GM10248 (cell line): ENCODE measurements at places on chromosomes 16 and 17.

DNA sequence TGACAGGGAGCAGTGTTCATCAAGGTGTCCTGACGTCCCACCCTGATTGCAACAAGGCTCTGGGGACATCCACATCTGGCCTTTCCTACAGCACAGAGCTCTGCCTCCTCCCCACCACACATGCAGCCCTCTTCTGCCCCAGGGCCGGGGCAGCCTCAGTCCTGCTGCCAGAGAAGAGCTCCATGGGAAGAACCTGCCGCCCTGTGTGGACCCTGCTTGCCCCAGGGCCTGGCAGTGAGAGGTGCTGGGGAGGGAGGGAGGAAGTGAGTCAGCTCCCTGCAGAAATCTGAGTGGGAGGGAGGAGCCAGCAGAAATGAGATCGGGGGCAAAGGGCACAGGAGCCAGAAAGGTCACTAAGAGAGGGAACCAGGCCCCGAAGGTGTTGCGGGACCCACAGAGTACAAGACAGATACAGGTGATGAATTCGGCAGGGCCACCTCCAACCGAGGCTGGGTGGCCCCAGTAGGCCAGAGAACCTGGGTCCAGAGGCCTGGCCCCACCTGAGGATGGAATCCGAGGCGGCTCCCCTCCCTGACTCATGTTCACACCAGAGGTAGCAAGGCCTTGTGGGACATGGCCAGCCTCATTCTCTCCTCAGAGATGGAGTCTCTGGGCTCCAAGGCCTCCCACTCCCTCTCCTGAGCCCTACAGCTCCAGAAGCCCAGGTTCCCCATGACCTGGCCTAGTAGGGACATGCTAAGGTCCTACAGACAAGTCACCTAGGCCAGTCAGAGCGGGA is 24.8 kb downstream of the MYO18A start:
- DNase-seq = peak; percentile 71

DNA sequence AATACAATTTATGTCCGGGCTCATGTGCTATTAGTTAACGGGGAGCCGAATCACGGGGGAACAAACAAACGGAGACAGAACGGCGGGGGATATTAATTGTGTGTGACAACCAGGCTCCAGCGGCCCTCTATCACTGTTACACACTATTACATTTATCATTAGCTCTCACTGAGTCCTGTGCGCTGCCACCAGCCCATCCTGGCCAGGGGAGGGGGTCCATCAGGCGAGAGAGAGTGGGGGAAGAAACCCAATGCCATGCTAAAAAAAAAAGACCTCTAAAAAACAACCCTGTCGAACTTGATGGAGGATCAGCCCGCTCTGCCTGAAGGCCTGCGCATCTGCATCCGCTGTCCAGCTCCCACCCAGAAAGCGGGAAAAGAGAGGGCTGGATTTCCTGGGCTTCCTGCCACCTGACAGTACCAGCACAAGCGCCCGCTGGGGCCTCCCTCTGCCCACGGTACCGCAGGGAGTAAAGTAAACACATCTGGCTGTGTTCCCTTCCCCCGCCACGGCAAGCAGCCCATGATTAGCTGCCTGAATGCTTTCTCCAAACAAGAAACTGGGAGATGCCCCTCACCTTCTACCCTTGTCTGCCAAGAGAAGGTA is 41.7 kb downstream of the PIPOX start:
- no peak for DNase-seq

DNA sequence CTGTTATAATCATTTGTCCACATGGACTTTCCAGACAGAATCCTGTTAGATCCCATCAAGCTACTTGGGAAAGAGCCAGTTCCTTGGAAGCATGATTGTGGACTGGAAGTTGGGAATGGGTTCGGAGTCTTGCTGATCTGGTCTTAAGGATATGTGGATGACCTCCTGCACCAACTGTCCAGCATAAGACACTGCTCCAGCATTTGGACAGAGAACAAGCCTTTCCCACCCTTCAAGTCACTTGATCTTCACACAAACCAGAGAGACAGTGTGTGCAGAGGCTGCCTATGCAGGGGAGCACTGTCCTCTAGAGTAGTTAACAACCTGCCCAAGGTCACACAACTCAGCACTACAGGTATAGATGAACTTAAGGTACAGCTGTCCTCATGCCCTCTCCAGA is 5.8 kb upstream of the MT1B start:
- no peak for DNase-seq

DNA sequence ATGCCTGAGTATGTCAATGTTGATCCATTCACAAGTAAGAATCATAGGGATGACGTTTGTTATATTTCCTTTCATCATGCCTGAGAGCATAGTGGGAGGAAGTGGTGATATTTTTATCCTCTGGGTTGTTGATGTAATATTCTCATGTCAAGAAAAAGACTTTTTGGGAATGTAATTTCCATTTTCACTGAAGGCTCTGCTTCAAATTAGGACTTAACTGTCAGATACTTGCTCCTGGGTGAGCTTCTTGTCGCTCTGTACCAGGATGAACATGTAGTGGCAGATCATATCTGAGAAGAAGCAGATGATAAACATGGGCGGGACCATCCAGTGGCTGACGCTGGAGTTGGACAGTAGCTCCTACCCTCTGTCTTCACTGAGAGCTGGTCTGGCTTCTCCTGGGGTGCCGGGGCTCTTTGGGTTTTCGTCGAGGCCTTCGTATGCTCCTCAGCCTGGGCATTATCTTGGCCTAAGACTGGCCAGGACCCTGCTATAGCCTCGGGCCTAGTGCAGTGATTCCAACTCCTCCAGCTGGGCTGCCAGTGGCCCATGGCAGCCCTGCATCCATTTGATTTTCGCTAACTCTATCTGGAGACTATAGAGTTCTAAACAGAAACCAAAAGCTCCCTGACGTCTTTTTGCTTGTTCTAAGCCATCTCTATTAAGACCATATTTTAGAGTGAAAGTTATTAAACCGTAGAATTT is 19.7 kb downstream of the CYB5B start:
- DNase-seq = no peak

DNA sequence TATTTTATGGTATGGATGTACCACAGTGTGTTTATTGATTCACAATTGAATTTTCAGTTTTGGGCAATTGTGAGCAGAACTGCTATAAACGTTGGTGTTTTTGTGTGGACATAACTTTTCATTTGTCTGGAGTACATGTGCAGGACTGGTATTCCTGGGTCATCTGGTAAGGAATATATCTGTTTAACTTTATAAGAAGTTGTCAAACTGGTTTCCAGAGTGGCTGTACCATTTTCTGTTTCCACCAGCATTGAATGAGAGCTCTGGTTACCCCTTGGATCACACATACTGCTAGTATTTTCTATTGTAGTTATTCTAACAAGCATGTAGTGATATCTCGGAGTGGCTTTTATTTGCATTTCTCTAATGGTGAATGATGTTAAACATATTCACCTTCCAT is 24.3 kb downstream of the TMEM238L start:
- no peak for DNase-seq

DNA sequence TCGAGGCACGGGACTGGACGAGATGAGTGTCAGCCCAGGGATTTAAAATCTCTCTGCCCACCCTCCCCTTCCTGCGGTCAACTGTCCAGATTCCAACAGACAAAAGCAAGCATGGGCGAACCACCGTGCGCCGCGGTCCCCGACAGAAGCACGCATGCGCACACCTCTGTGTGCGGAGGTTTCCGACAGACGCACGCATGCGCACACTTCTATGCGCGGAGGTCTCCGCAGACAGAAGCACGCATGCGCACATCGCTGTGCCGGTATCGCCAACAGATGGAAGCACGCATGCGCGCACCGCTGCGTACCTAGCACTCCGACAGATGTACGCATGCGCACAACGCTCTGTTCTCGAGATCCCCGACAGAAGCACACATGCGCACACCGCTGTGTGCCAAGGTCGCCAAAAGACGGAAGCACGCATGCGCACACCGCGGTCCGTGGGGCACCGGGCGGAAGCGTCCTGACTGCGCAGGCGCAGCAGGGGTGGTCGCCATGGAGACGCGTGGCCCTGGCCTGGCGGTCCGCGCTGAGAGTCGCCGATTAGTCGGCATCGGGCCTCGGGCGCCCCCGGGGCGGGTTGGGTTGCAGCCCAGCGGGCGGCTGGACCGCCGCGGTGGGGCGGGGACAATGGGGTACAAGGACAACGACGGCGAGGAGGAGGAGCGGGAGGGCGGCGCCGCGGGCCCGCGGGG is 57.4 kb upstream of the RPH3AL start:
- DNase-seq = peak; percentile 98

GRCh38 chr17:11242411-11242810 is 1.4 kb downstream of the SHISA6 start:
- no peak for DNase-seq

- DNase-seq = no peak
Observed at GRCh38 chr17:81509207-81509971, 3.2 kb downstream of the ACTG1 start.

GRCh38 chr17:80191865-80192661 is 22.2 kb downstream of the CARD14 start:
- no peak for DNase-seq

DNA sequence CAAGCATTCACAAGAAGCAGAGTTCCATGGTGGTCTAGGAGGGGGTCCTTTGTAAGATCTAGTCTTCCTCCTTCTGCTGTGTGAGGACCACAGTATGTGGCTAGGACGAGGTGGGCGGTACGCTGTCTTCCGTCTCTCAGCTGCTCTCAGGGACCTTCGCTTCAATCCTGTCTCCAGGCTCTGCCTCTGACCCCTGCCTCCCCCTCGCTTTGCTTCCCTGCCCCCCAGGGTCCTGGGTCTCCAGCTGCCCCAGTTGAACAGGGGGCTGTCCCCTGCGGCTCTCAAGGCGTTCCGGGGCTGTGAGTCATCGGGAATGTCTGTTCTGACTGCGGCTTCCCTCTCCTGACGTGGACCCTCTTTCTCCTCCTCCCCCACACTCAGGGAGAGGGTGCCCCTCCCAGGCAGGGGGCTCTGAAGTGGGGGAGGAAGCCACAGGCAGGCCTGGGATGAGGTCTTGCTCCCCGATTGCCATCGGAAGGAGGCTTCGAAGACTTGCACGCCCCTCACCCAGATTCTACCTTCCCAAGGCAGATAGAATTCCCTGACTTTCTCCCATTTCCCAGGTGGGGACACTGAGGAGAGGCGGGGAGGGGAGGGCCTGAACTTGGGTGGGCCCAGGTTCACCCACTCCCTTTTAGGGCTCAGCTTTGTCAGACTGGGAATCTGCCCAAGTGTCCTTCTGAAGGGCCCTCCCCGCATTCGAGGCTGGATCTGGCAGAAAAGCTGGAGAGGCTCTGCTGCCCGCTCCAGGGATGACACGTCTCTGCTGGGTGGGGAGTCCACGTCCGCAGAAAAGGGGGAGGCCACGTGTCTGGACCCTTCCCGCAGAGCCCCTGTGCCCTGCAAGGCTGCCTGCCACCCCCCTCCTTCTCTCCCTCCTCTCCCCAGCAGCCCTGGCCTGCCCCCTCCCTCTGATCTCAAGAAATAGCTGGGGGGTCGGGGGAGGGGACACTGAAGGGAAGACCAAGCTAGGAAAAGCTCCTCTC is 9.1 kb upstream of the COL1A1 start:
- DNase-seq = no peak

- no peak for DNase-seq
Observed at GRCh38 chr16:61471737-61472136, 564.5 kb downstream of the CDH8 start.

DNA sequence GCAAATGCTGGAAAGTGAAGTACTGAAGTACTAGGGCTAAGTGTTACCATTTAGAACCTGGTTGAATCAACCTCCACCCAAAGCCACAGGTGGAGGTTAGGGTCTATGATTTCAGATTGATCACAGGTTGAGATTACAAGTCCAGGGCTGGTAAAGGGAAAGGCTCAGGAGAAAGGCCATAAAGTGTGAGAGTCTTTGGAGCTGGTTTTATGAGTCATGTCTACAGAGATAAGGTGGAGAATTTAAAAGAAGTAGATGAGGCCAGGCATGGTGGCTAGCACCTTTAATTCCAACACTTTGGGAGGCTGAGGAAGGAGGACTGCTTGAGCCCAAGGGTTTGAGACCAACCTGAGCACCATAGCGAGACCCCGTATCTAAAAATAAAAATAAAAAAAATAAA is 221.7 kb upstream of the CDH11 start:
- DNase-seq = no peak
